ENCODE measurements at places on chromosomes 5 and 9.

- DNase-seq: no peak
Measured at GRCh38 chr5:93360436-93361088, 220.5 kb downstream of the NR2F1-AS1 start.

DNA sequence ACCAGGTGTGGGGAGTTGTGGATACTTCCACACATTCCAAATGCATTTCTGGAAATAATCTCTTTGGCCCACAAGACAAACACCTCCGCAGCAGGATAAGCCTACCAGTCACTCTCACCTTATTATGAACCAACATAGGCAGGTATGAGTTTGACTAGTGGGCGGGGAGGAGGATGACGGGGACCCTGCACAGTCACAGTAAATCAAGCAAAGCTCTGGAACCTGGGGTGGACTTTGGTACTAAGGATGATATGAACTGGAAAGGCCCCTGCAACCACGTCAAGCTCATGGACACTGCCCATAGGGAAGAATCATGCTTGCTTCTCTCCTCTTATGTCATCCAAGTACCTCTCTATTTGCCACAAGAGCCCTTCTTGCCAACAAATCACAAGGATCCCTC lies 259.4 kb downstream of the HSPA4 start:
- DNase-seq: no peak

DNA sequence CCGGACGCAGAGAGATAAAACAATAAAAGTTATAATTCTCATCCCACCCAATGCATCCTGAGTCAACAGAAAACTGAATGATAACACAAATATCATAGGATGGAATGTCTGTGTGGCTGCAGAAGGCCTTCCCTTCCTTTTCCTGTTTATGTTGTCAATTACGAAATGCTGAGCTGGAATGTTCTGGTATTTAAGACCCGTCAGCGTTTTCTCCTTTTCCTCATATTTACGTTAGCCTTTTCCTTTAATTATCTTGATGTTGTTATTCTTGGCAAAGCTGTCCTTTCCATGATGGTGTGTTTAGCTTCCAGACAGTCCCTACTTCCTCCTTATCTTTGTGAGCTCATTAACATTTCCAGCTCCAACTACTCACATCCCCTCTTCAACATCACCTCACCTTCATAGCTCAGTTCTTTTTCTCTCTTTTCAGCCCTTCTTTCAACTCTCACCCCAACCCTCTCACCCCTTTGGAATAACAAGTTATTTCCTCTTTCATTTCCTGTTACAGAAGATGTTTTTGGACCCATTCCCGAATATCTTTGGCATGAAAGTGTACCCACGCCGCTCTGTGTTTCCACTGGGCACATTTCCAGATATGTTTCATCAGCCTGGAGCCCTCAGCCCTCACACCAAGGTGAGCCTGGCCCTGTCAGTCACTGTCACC lies 221.6 kb downstream of the NR2F1-AS1 start:
- no peak for DNase-seq

GRCh38 chr5:113057557-113057984 lies 81.0 kb downstream of the DCP2 start:
- no peak for DNase-seq

DNA sequence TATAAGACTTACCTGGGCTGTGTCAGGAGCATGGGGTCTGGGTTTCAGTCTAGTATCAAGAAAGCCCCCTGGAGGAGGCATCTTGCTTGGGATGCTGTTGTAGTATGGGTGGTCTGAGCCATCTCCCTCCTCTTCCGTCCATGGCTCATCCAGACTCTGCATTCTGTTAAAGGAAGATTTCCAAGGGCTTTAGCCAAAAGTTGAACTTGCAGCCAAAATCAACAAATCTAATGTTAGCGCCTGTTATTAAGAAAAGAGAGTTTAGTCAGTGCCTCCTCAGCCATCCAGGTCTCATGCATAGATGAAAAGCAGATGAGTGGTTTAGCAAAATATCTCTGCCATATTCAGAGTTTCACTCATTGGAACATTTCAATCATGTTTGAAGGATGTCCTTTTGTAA lies 55.6 kb downstream of the S1PR3 start:
- no peak for DNase-seq

GRCh38 chr5:100026606-100027005 lies 508.6 kb upstream of the FAM174A start:
- DNase-seq: no peak

- no peak for DNase-seq
Measured at GRCh38 chr9:132804576-132805295, 73.3 kb downstream of the AK8 start.

- DNase-seq: no peak
Measured at GRCh38 chr9:122307925-122308324, 43.2 kb downstream of the MRRF start.

GRCh38 chr5:42842921-42843641 lies 31.4 kb upstream of the SELENOP start:
- DNase-seq: no peak

DNA sequence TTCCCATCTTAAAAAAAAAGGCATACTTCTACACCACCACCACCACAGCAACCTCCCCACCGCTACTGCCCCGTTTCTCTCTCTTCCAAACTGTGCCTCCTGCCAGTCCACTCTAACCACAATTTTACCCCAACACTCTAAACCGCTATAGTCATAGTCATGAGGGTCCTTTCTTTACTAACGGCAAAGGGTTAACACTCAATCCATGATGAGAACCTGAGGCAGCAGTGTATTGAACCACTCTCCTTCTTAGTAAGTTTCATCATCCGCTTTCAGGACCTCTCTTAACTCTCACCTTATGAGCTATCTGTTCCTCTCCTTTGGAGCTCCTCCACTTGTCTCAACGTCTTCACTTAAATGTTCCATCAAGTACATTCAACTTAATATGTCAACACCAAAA lies 34.0 kb downstream of the IDNK start:
- DNase-seq: no peak

DNA sequence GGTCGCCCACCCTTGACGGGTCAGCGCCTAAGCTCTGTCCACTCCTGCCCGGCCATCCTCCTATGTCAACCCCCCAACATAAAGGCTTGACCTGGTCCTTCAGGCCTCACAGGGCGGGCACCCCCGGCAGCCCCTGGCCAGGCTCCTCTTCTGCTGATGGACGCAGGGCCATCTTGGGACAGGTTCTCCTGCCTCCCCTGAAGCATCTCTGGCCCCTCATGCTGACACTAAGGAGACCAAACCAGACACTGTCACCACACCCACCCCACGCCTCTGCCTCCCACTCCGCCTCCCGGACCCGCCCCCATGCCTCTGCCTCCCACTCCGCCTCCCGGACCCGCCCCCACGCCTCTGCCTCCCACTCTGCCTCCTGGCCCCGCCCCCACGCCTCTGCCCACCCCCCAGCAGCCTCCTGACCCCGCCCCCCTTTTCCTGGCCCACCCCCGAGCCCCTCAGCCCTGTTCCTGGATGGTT lies 6.8 kb downstream of the OBP2A start:
- DNase-seq: no peak

- no peak for DNase-seq
Measured at GRCh38 chr5:137710086-137710485, 25.8 kb downstream of the KLHL3 start.

- no peak for DNase-seq
Measured at GRCh38 chr5:78690253-78690972, 41.8 kb upstream of the LHFPL2 start.

DNA sequence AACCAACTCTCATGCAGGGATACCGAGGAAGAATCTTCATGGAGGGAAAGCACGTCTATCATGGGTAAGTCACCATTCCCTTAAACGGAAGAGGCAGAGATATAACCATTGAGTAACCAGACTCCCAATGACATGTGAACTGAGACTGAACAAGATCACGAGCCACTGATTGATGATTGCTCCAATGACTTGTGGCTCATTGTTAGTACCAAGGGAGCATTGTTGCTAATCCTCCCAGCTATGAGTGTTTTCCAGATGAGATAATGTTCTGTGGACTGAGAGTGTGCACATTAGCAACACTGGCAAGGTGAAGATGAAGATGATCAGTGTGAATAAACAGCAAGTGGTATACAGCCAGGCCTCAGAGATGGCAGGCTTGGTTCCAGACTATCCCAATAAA lies 219.2 kb upstream of the MAP3K1 start:
- DNase-seq: no peak

- no peak for DNase-seq
Measured at GRCh38 chr5:174504266-174504726, 220.1 kb upstream of the MSX2 start.

DNA sequence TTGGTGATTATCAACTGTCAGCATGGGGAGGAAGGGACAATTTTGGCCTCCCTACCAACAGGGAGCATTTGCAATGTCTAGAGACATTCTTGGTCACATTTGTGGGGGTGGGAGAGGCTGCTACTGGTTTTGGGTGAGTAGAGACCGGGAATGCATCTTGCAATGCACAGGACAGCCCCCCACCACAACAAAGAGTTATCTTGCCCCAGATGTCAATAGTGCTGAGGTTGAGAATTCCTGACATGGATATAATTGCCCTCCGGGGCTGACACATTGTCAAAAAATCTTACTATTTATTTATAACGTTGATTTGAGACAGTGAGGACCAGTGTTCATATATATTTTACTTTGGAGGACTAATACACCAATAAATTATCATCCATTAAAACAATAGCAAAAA lies 316.1 kb downstream of the PSAT1 start:
- DNase-seq: no peak

GRCh38 chr9:91935066-91935749 lies 14.8 kb downstream of the ROR2 start:
- no peak for DNase-seq

DNA sequence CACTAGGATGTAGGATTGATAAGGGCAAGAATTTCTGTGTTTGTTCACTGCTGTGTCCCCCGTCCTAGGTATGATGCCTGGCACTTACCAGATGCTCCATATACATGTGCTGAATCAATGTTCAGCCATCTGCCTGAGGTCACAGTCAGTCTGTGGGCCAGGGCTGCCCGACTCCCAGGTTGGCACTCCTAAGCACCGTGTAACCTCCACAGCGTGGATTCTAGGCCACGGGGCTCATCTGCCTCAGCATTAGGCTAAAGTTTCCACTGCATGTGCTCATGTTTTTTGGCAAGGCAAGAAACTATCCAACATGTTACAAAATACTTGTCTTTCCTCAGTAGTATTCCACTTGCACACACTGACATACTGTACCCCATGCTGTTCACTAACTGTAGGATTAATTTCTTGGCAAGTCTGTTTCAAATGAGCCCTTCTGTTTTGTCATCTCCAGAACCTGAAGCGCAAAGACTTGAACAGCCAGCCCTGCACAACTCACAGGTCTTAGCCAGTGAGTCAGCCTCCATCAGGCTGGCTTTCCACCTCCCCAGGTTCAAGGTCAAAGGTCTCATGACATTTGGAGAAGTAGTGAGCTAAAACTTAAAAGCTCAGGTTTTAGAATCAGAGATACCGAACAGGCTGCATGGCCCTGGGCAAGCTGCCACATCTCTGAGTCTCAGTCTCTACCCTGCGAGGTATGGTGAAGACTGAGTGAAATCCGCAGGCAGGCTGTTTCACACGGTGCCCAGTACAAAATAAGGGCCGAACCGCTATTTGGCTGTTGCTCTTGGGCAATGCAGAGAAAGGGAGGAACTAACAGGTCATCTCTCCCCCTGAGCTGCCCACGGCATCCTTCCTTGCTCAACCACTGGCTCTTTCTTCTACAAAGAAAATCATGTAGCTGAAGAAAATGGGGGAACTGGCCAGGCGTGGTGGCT lies 7.2 kb downstream of the TOR1A start:
- DNase-seq: no peak

GRCh38 chr5:68251804-68252522 lies 36.4 kb downstream of the PIK3R1 start:
- DNase-seq: no peak

DNA sequence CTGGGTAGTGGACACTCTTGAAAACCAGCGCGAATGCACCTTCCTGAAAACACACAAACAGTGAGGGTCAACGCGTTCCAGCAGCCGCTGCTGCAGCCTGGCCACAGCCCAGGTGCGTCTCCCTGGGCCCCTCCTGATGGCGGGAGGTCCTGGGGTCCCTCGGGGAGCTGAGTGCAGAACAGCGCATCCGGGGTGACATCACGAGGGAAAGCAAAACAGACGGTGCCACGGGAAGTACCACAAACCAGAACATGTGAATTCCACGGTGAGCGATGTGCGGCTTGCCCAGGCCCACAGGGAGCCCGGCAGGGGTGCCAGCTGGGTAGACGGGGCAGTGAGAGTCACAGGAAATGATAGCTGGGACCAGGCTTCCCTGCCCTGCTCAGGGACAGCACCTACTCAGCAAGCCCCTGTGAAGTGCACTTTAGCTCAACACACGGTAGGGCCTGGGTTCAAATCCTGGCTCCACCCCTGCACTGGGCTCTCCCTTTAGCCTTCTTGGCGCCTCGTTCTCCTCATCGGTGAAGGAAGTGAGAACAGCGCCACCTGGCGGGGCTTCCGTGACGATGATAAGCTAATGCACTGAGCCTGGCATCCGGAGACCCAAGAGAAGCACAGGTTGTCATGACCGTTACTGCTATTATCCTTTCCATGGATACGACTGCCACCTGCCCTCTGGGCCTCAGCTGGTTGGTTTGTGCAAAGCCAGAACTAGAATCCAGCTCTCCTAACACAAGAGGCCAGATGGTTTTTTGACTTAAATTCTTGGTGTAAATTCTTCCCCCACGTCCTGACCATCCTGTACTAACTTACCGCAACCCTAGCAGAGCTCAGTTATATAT lies 24.6 kb downstream of the GFPT2 start:
- DNase-seq: peak; percentile 76

GRCh38 chr5:65818592-65818991 lies 96.6 kb downstream of the NLN start:
- no peak for DNase-seq

- no peak for DNase-seq
Measured at GRCh38 chr5:161274951-161275350, 271.6 kb downstream of the GABRB2 start.

DNA sequence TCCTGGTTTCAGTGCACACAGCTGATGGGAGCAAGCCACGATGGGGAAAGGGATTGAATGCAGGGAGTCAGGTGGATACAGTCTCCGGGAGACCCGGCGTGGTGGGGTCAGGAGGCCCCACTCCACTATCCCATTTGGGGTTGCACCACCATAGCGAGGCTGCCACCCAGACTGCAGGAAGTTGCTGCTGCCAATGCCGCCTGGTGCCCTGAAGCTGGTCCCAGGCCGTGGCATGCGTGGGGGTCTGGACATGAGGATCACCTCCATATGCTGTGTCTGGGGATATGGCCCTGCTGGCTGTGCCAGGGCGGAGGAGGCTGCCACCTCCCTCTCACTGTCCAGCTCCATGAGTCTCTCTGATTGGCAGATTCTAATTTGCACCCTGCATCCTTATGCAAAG lies 45.3 kb downstream of the COL5A1 start:
- no peak for DNase-seq

DNA sequence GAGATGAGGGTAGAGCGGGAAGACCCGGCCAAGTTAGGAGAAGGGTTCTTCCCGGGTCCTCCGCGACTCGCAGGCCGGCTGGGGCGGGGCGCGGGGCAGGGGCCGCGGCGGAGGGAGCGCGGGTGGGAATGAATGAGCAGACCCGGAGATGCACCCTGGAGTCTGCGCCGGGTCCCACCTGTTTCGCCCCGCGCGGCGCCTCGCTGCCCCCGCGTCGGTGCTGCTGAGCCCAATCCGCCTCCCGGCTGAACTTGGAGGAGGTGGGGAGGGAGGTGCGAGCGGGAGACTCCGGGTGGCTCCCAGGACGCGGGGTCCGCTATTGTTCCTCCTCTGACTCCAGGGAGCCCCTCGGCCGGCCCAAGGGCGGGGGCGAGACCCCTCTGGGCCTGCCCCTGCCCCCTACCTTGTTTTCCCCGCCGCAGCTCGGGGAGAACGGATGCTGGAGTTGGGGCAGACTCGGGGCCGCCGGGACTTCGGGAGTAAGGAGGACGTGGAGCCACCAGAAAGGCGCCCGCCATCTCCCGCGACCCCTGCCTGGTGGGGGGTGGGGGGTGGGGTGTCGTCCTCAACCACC lies 659 bp downstream of the RAI14 start:
- no peak for DNase-seq
